Vagina (tissue), 2 donors: ENCODE measurements at places on chromosomes 5 and 9.

GRCh38 chr5:88888848-88889188, 5.8 kb upstream of the MEF2C start:
- DNase-seq: no peak

DNA sequence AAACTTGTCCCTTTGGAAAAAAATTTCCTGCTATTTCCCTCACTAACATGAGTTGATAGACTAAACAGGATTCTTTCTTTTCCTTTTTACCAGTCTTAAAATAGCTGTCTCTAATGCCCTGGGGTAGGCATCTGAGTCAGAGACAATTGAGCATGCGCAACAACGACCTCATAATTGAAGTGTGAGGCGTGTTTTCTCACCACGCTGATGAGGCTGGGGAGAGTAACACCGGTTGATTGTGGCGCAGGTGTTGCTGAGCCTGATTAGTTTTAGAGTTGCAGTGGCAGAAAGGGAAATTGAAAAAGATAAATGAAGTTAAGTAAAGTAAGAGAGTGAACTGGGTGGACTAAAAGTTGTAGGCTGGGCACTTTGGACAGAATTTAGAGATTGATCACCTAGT, 213.7 kb downstream of the TLR4 start:
- no peak for DNase-seq

DNA sequence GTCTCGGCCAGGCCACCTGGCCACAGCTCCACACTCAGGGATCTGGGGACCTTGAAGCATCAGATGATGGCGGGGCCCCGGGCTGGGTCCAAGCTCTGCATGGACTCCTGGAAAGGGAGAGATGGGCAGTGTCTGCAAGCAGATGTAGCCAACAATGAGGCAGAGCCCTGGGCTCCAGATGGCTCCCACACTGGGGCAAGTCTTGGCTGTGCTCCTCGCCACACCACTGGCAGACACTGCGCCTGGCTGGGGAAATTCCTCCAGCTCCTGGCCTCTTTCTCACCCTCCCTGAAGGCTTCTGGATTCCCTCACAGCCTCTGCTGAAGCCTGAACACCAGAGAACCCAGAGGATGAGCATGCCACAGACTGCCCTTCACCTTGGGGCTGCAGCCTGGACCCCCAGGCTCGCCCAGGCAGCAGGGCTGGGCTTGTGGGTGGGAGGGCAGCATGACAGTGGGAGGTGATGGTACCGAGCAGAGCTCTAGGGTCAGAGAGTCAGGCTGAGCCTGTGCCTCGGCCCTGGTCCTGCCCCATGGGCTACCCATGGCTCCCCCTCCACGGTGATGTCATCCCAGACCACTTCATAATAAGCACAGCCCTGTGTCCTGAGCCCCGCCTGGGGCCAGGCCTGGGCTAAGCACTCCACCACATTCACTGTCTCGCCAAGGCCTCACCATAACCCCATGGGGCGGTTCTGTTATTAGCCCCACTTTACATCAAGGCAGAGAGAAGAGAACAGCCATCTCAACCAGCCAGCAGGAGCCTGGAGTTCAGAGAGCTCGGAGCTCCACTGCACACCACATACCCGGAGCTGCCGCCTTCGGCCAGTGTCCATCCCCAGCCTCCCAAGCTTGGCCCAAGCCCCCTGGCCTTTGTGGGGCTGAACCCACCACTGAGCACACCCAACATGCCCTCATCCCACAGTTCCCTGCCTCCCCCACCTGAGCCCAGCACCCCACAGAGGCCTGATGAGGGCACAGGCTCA, 62.2 kb upstream of the ADAMTS2 start:
- DNase-seq: peak; percentile 85

DNA sequence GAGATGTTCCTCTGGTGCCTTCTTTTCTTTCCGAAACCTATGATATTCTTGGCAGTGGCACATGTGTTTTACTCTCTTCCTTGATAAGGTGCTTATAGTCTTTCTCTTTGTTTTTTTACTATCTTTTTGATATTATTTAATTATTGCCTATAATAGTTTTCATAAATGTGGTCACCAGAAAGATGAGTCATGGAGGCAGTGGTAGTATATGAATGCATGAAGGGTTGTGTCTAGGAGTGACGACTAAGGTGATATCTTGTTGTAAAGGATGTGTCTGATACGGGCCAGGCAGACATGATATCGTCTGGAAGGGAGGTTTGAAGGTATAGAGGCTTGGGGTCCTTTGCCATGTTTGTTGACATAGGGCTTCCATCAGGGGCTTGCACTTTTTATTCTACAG, 36.8 kb downstream of the SLC44A1 start:
- no peak for DNase-seq

GRCh38 chr5:149667829-149668330, 62.2 kb upstream of the PPARGC1B start:
- no peak for DNase-seq

GRCh38 chr9:76379494-76379893, 14.7 kb downstream of the RFK start:
- no peak for DNase-seq

DNA sequence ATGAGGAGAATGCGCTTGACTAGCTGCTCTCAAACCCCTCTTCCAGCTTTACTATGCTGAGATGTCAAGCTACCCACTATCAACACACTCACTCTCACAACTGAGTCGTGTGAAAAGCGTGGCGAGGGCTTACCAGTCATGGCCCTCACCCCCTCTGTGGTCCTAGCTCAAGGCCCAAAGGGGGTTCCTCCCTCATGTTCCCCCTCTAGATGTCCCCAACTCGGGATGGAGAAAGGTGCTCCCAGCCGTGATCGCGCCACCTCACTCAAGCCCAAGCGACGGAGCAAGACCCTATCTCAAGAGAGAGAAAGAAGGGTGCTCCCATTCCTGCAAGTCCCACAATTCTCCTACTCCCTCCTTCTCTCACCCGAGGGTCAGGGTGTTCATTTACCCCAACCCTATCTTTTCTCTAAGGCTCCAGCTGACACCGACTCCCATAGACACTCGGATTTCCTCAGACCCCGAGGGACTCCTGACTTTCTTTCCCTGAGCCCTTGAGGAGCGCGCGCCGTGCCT, 559 bp downstream of the SLC38A9 start:
- no peak for DNase-seq

DNA sequence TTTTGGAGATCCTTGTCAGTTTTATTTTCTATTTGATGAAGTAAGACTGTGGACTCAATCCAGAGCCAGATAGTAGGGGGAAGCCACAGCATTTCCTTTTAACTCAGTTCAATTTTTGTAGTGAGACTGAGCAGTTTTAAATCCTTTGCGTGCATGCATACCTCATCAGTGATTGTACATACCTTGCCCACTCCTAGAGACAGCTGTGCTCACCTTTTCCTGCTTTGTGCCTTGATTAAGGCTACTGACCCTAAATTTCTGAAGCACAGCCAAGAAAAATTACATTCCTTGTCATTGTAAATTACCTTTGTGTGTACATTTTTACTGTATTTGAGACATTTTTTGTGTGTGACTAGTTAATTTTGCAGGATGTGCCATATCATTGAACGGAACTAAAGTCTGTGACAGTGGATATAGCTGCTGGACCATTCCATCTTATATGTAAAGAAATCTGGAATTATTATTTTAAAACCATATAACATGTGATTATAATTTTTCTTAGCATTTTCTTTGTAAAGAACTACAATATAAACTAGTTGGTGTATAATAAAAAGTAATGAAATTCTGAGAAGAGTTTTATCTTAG, 17.8 kb downstream of the DIMT1 start:
- no peak for DNase-seq

DNA sequence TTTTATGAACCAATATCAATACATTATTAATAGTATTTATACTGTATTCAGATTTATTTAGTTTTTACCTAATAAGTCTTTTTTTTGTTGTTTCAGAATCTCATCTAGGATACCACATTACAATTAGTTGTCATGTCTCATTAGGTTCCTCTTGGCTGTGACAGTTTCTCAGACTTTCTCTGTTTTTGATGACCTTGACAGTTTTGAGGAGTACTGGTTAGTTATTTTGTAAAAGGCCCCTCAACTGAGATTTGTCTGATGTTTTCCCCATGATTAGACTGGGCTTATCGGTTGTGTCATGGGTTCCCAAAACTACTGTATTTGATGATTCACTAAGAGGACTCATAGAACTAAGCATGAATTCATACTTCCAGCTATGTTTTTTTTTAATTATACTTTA, 56.3 kb downstream of the RNF180 start:
- DNase-seq: no peak

GRCh38 chr9:72204062-72204461, 54.8 kb downstream of the GDA start:
- no peak for DNase-seq

DNA sequence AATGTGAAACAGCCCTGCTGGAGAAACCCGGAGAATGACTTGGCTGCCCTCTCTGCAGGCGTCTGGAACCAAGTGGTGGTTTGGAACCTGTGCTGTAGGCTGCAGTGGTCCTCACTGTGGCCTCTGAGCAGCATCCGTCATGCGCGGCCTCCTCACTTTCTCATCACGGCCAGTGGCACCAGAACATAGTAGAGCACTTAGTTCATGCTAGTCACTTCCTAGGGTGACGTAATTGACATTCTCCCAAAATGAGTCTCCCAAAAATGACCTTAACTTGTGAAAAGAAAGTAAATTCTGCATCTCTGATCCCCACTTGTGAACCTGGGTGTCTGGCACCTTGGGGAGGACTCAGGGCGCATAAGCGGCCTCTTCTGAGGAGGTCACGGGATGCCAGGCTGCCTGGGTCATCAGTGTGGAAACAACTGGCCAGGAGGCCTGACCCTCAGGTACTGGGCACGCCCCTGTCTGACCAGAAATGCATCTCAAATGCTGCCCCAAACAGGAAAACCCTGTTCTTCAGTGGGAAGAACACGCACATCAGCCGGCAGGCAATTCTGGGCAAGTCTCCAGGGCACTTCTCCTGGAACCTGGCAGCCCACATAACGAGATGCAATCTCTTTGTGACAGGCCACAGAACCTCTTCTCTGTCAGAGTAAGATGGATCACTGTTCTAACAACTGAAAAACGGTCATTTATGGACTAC, 36.6 kb upstream of the SPTLC1 start:
- no peak for DNase-seq

- no peak for DNase-seq
Observed at GRCh38 chr5:135372654-135373381, 26.2 kb downstream of the MACROH2A1 start.

DNA sequence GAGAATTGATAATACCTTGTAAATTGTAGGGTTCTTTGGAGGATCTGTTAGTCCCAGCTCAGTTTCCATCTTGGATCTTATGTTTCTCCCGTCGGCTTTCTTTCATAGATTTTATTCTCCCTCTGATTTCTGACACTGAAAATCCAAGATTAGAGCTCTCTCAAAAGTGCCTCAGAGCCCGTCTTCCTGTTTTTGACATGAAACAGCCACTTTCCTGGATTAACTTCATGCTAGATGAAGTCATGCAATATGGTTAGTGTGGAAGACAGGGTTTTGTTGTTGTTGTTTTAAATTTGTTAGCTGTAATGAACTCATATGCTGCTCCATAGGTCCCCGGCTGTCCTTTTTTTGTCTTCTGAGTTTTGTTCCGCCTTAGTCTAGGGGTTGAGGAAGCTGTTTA, 51.6 kb upstream of the ZFR start:
- DNase-seq: no peak

- no peak for DNase-seq
Observed at GRCh38 chr5:77777281-77777892, 1.2 kb upstream of the TBCA start.

DNA sequence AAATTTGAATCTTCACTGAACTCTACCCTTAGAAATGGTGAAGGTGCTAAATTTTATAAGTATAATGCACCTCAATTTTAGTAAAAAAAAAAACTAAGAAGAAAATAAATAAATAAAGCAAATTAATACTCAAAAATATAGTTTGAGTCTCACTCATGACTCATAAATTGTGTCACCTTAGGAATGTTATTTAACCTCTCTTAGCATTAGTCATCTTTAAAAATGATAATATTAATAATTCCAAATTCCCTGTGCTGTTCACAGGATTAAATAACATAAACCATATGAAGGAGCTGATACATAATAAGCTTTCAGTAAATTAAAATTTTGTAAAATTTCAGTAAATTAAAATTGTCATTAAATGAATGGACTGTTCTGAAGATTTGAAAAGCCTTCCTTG, 339.8 kb upstream of the RGMB start:
- no peak for DNase-seq

- peak; percentile 76 for DNase-seq
Observed at GRCh38 chr9:133098104-133098754, 22.8 kb downstream of the RALGDS start.

- no peak for DNase-seq
Observed at GRCh38 chr5:57231607-57232006, 57.7 kb downstream of the GPBP1 start.

- DNase-seq: no peak
Observed at GRCh38 chr9:75152416-75152815, 64.1 kb downstream of the OSTF1 start.

GRCh38 chr9:13427587-13427986, 148.1 kb upstream of the MPDZ start:
- no peak for DNase-seq

DNA sequence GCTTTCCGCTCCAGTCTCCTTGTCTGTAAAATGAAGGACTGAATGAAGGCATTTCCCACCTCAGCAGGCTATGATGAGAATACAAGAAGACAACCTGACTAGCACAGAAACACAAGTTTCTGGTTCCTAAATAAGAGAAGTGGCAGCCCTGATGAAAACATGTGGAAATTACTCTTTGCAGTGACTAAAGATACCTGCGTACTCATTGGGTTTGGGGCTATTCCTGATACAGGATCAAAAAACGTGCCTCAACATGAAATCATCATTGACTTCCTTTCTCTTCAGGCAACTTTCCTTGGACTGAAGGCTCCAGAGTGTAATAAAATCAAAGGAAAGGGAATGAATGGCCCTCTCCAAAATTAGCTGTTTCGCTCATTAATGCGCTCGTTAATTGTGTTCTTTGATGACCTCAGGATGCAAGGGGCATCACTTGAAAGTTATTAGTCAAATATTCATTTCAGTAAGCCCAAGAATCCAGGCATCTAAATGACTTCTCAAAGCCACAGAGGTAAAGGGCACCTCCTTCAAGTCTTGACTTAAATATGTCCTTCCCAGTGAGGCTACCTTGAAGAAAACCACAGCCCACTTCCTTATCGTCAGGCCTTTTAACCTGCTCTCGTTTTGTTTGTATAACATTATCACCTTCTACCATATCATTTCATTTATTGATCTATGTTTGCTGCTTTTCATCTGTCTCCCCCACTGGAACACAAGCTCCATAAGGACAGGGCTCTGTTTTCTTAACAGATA, 68.9 kb downstream of the RASEF start:
- DNase-seq: no peak

- DNase-seq: no peak
Observed at GRCh38 chr5:109994135-109994534, 304.4 kb downstream of the MAN2A1 start.

DNA sequence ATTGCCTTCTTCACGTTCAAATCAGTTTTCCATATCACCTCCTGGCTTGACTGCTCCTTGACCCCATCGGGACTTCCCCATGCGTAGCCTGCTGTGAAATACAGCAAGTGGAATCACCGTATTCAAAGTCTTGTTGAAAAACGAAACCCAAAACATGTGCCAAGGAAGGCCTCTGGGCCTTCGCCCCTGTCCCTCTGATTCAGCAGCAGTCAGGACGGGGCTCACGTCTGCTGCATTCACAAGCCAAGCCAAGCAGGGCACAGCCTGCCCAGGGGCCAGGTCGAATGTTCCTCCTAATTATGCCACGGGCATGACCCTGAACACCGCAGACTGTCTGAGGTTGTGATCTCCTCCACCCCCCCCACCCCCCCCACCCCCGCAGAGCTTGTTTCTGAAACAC, 960 bp upstream of the CTNND2 start:
- DNase-seq: no peak

- DNase-seq: no peak
Observed at GRCh38 chr9:91391412-91391811, 29.7 kb upstream of the AUH start.
